Hair follicle dermal papilla cell (primary cell): ENCODE measurements at places on chromosomes 1 and 21. TPM values are rescaled to one million over a fixed set of nuclear protein-coding genes. Genes with fewer than 3 reads are reported as not detected.

The GJA5 gene
- total RNA-seq: 6.8 and 9.4 TPM in 2 replicates

The DNM3 gene
- total RNA-seq: 9.7 and 11.0 TPM in 2 replicates

The CA6 gene
- not detected in 2 replicates for total RNA-seq

The OR2T11 gene
- not detected in 2 replicates for total RNA-seq

The HTR6 gene
- total RNA-seq: 0.12 TPM in 1 of 2 replicates, not detected in the other

The PGBD2 gene
- 3.3 and 4.7 TPM in 2 replicates for total RNA-seq

The STIL gene
- total RNA-seq: 5.5 and 6.3 TPM in 2 replicates
